AG10803 (cell line): ENCODE measurements at places on chromosomes 11 and 22.

DNA sequence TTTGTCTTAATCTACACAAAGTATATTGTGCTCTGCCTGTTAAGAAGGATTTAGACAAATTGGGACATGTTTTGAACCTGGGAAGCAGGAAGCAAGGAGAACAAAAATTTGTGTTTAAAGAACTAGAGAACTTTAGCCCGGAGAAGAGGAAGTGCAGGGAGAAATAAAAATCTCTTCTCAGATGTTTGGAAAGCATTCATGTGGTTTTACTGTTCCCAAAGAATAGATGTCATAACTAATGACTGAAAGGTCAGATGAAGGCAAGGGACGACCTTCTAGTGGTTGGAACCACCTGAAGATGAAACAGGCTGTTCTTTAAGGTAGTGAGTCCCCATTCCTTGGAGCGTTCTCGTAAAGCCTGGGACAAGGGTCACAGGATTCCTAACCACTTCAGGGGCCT lies 38.3 kb downstream of the IRAG1 start:
- no peak for DNase-seq

GRCh38 chr22:23113847-23114720 lies 27.7 kb downstream of the RSPH14 start:
- no peak for DNase-seq

GRCh38 chr22:19879992-19880785 lies 25.5 kb upstream of the GNB1L start:
- no peak for DNase-seq

GRCh38 chr11:110053848-110054414 lies 39.3 kb upstream of the ZC3H12C start:
- DNase-seq, result no peak

GRCh38 chr22:36073476-36073875 lies 44.9 kb upstream of the RBFOX2 start:
- peak; percentile 44 for DNase-seq

- no peak for DNase-seq
Observed at GRCh38 chr11:76642341-76642740, 28.2 kb downstream of the LRRC32 start.

DNA sequence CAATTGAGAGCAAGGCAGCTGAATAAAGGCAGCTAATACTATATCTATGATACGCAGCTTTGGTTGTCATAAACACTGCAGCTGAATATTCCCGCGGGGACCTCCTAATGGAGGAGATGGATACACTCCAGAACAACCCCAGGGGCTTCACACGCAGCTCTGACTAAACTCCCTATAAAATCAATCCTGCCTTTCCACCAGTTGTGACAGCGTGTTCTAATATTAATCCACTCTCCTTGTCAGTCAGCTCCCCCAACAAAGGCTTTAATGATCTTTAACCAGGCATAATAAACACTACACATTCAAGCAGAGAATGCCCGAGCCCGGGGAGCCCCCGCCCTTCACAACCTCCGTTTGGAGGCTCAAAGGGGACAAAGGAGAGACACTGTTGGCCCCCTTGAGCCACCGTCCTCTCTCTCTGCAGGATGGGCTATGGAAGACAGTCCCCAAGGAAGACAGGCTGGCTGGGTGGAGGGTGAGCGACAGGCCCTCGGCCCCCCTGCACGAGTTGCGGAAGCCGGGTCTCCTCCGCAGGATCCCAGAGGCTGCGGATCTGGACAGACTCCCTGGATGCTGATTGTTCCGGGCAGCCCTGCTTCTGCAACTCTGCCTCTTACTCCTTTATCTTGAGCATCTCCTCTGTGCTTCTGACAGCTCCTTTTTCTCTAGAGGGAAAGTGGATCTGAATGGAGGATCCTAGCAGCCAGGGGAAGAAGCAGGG lies 565.2 kb downstream of the BUD13 start:
- no peak for DNase-seq

- no peak for DNase-seq
Observed at GRCh38 chr22:42177891-42178336, 47.3 kb upstream of the CYP2D6 start.

- DNase-seq, result no peak
Observed at GRCh38 chr11:122755409-122755808, 82.9 kb upstream of the CRTAM start.
